ENCODE measurements at places on chromosomes 5 and 9.

DNA sequence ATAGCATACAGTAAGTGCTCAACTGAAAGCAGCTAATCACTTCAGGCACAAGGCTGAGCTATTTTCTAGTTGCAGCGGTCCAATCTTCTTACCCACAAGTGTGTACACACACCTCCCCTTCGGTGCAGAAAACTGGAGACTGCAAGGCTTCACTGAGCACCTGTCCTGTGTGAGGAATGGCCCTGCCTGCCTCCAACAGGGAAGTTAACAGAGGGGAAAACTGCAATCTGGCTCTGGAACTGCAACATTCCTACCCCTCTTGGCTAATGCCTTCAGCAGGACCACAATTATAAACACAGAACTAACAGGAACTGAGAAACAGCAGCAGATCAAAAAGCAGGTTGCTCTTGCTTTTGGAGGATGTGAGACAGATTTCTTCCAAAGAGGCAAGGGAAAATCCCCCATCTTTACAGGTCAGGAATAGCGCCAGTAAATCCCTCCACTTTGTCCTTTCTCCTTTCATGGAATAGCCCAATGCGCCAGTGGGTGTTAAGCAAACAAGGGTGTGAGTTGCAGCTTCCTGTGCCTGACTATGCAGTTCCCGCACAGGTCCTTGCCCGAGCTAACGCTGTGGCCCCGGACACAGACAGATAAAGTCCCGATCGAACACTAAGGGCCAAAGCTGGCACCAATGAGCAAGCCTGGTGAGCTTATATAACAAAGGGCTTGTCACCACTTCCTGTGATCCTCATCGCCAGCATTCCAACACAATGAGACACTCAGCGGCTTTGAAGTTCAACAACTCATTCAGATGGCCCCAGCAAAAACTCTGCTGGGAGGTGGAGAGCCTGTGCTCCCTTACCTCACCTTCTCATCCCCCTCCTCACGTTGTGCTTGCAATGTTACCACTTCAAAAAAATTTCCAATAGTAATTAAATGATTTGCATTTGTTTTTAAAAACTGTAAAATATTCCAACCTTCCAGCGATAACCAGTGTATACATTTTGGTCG, 21.5 kb downstream of the SHB start:
- DNase-seq = no peak

- DNase-seq = no peak
Observed at GRCh38 chr5:113950186-113950585, 411.7 kb upstream of the KCNN2 start.

GRCh38 chr9:134346151-134346550, 19.9 kb downstream of the RXRA start:
- no peak for DNase-seq

GRCh38 chr9:133787754-133788025, 49.5 kb upstream of the SARDH start:
- no peak for DNase-seq

GRCh38 chr5:174827558-174827957, 103.2 kb downstream of the MSX2 start:
- no peak for DNase-seq

- DNase-seq = no peak
Observed at GRCh38 chr5:107169867-107170266, 500.9 kb downstream of the EFNA5 start.

DNA sequence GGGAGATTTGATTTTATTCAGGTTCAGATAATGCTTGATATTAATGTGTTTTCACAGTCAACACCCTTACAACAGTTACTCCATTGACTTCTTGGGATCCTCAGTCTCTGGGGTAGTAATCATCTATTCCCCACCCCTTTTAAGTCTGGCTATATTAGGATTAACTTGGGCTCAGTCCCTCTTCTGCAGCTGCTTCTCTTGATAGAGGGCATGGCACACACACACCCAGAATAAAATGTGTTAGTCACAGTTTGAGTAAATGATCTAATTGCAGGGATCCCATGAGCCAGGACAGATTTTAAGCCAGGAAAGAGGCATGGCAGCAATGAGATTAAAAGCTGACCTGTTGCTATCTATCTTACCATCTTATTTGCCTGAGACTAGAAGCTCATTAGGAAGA, 53.7 kb upstream of the VLDLR start:
- no peak for DNase-seq

DNA sequence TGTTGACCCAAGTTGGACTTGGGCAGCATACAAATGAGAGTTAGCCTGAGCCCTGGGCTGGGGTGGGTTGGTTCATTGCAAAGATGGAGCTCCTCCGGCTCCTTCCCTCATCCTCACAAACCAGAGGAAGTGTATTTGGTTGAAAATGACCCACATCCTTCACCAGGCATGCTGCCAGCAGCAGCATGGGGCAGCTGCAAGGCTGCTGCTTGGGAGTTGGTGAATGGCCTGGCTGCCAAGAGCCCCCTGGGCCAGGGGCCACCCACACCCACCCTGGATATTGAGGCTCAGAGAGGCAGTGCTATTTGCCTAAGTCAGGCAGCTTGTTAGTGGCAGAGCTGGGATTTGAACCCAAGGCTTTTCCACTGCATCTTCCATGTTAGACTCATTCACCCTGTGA, 29.5 kb downstream of the PPARGC1B start:
- no peak for DNase-seq

DNA sequence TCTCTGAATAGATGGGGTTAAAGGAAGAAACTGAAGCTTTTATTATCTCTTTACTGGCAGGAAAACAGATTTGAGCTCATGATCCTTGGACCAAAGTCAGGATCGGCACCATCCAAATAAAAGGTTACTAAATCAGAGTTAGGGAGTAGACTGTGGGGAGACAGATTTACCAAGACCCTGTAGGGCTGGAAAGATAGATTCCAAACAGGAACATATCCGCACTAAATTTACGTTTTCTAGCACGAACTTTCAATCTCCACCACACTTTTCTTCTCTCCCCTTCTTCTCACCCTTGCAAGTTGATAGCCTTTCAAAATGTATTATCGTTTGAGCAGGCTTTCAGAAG, 120.0 kb upstream of the HMHB1 start:
- DNase-seq = no peak

DNA sequence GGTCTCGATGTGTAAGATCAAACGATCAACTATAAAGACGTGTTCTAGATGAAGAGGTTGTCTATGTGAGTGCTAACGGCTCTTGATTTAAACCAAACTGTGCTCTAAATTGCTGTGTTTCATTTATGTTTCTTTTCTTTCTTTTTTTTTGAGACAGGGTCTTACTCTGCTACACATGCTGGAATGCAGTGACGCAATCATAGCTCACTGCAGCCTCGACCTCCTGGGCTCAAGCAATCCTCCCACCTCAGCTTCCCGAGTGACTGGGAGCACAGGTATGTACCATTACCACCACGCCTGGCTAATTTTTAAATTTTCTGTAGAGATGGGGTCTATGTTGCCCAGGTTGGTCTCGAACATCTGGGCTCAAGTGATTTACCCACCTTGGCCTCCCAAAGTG, 24.0 kb upstream of the RNF130 start:
- DNase-seq = no peak

DNA sequence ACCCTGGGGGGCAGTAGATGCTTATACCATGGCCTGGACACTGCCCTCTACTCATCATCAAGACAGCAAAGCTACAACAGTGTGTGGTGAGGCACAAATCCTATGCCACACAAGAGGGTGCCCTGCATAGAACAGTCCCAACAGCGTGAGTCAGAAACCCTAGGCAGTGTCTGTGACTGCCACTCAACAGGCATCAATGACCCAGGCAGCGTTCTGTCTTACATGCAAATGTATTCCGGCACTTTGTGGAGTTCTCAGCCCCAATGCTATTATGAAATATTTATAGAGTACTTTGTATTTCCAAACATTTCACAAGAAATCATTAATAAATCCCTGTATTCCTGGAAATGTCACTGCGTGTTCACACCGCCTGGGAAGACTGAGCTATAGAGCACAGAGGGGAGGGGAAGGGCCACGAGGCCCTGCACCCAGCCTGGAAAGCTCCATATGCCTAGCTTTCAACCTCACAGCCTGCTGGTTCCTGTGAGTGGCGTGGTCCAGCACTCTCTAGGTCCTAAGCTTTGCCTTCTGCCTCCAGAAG, 77.7 kb downstream of the NIPSNAP3B start:
- DNase-seq = no peak

DNA sequence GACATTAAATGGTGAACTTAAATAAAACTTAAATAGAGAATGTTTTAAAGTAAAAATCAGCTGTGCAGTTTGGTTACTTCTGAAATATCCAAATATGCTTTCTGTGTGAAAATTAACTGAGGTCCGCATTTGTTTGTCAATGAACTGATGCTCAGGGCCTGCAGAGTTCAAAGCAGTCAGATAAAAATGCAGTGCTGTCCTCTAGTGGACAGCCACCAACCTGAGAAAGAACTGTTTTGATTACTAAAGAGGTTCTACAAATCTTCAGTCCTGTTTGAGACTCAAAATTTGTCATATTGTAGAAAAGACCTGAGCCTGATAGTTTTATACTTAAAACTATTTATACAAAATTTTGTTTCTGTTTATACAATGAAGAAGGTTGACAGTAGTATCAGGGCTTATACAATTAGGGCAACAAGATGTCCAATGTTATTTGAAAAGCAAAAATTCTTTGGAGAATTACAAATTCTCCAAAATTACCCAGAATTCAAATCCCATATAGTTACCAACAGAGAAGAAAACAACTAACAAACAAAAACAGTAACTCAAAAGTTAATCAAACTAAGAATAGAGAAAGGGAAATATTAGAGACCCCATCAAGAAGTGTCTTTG, 232.3 kb upstream of the TBCA start:
- DNase-seq = no peak

GRCh38 chr9:113921396-113921925, 45.4 kb downstream of the ZNF618 start:
- no peak for DNase-seq

DNA sequence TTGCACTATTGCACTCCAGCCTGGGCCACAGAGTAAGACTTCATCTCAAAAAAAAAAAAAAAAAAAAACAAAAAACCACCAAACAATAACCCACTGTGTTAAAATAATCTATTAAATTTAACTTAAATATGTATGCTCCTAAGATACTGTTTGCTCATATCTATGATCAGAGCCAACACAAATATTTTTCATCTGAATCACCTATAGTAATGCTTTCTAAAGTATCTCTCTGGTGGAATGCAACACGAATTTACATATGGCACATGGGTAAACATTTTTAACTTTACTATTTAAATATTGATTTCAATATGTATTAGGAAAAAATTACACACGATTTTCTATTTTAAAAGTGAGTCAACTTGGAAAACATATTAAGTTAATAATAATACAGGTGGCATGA, 196.4 kb downstream of the RFX3 start:
- no peak for DNase-seq

- no peak for DNase-seq
Observed at GRCh38 chr5:129379406-129379805, 80.7 kb upstream of the ADAMTS19 start.

DNA sequence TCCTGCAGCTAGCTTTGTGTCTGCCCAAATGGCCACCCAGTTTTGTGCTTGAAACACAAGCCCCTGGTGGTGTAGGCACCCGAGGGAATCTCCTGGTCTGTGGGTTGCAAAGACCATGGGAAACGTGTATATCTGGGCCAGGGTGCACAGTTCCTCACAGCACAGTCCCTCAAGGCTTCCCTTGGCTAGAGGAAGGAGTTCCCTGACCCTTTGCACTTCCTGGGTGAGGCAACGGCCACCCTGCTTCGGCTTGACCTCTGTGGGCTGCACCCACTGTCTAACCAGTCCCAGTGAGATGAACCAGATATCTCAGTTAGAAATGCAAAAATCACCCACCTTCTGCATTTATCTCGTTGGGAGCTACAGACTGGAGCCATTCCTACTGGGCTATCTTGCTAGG, 865.0 kb upstream of the ACO1 start:
- no peak for DNase-seq

DNA sequence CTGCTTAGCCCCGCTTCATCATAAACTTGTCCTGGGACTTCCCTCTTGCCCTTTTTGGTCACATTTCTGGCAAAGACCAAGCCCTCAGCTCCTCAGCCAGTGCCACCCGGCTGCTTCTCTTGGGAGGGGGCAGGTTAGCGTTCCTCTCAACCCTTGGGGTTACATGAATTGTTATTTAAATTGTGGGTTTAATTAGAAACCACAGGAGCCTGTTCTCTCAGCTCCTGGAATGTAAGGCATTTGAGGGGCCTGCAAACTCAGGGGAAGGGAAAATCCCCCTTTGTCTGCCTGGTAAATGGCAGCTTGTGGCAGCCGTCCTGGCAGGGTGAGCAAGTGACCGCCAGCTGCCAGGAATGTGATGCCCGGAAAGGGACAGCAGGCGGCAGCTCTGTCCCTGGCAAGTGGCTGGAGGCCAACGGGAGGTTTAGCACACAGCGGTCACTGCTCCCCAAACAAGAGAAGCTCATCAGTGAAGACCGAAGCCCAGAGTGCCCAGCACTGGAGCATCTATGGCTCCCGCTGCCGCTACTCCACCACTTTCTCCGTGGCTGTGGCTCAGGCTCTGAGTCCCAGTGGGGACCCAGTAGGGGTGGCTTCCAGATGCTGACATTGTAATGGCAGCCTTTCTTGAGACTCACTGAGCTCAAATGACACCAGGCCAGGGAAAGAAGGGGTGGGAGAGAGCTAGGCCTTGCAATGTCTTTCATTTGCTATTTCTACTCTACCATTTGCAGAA, 51.7 kb downstream of the SHB start:
- no peak for DNase-seq

GRCh38 chr5:66072031-66072430, 72.1 kb upstream of the SREK1 start:
- DNase-seq = no peak

DNA sequence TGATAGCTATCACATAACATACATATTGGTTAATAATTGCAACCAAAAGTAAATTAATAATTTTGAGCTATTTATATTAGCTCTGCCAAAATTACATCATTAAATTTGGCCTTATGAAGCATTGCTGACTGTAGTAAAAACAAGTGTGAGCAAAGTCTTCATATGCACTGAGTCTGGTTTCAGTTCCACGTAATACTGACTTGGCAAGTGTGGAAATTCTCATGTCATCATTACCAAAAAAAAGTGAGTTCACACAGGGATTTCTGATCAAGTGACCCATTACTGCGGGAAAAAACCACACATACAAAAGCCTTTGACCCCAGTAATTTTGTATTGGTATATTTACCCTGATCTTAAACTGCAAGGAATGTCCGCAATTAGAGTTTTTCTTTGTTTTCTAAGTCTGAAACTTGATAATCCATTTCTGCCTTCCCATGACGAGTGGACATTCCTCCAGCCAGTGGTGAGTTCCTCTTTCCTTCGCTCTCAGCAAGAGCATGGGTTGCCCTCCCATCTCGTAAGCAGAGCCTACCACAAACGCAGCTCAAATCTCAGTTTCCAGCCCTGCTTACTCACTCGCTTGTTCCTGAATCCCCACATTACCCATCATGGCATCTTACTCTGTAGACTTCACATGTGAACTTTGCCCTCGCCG, 220.2 kb upstream of the DMRT1 start:
- no peak for DNase-seq

- no peak for DNase-seq
Observed at GRCh38 chr9:76873056-76873792, 32.7 kb downstream of the PRUNE2 start.

GRCh38 chr5:172640139-172640538, 924 bp upstream of the NEURL1B start:
- no peak for DNase-seq

All from cortex of kidney (tissue), 1 donor.